ENCODE measurements at places on chromosomes 1 and 21. TPM values are rescaled to one million over a fixed set of nuclear protein-coding genes. Genes with fewer than 3 reads are reported as not detected.

GRCh38 chr1:42739753-42740700 is at the start of gene CLDN19:
TSS of gene CLDN19 (minus strand) at chr1:42740236. CDS start at chr1:42740063, 173 bp downstream.
- DNase-seq: no peak

GRCh38 chr1:41640756-41641474 is 156.4 kb upstream of the EDN2 start:
- DNase-seq: no peak

DNA sequence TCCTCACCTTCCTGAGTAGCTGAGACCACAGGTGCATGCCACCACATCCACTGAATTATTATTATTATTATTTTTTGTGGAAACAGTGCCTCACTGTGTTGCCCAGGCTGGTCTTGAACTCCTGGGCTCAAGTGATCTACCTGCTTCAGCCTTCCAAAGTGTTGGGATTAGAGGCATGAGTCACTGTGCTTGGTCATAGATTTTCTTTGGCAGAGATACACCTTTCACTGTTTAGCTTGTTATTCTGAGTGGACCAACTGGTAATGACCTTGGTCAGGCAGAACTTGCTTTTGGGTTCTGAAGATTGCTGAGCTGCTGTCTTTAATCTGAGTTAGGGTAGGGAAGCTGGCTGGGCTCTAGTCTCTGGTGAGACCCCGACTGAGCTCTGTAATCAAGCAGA is 66.8 kb downstream of the DNAH14 start:
- DNase-seq: no peak

DNA sequence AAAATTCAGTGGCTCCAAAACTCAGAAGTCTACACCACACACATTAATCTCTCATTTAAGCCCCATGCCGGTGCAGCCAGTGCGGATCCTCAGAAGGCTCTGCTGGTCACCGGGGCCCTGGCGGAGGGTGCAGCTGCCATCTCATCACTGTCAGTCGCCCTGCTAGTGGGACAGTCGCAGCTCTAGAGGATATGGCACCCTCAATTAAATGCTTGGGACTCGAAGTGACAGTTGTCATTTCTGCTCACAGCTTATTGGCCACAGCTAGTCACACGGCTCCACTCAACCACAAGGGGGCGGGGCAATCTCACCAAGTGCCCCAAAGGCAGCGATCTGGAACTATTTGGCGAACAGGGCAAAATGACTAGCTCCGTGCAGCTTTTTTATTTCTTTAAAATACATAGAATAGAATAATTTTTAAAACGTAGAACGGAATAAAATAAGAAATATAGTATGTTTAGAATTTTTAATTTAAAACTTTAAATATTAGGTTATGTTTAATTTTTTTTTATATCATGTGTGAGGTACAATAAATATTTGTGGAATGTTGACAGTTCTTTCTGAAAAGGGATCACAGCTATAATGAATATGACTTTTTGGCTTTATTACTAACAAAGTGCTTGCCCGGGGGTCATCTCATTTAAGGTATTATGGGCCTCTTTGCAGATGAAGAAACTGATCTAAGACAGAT is 8.0 kb upstream of the MAN1C1 start:
- peak; percentile 74 for DNase-seq

- no peak for DNase-seq
Measured at GRCh38 chr1:185039726-185040407, 5.5 kb upstream of the RNF2 start.

DNA sequence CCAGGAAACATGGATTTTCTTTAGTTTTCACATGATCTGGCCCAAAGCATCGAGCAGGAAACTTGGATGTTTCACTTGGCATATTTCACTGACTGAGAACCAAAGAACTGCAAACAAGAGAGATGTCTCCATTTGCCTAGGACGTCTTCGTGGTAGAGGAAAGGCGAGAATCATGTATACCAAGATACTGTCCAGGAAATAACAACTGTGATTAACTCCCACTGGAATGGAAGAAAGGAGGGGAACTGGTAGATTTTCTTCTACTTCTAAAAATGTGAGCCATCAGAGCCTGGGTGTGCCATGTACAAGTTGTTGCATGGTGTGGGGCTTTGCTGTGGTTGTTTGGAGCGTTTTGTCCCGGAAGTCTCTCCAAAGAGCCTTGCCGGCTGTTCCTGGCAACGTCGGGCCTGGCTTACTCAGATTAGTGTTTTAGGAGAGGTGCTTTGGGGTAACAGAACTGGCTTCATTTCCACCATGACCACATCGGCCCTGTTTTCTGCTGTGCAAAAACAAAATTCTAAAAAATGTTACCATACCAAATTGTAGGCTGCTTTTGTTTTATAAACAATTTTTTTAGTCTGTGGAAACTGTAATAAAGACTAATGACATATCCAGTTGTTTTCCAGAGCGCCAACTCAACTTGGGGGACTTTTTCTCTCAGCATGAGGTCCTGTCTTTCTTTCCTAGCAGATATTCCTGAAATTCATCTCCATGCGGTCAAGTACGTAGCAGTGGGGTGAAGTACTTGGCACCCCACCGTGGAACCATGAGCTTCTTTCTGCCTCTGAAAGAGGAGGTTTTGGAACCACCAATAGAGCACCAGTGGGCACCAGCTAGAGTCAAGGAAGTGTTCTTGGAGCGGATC is 118.3 kb downstream of the TM2D1 start:
- peak; percentile 6 for DNase-seq

DNA sequence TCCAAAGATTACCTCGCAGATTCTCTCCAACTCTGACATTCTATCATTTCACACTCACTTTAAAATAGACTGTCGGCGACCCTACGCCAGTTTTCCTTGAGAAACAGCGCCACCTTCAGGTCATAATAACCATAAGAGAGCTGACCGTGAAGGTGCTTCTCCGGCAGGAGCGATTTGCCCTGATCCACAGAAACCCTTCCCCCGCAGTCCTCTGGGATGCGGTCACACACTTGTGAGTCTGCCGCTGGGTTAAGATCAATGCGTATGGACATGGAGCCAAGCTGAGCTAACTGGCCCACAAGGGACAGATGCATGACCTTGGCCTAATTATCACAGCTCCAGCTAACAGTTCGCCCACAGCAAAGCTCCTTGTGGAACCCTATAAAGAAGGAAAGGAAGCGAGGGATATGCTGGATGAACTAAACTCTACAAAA is 32.8 kb upstream of the IFNAR2 start:
- peak; percentile 49 for DNase-seq

- no peak for DNase-seq
Measured at GRCh38 chr1:163063143-163063542, 6.0 kb upstream of the RGS4 start.

GRCh38 chr1:204831186-204831585 is 39.5 kb upstream of the NFASC start:
- no peak for DNase-seq

DNA sequence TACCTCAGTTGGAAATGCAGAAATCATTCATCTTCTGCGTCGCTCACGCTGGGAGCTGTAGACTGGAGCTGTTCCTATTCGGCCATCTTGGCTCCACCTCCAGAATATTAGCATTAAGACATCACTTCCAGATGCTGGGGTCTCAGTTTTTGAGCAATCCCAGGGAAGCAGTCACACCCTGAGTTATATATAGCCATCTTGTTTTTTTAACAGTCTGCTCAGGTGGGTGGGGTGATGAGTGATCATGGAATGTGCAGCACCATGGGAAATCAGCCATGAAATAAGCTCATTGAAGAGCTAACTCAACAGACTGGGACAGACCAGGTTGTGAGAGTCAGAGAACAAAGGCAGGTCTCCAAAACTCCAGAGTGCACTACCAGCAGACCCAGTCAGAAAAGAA is 27.0 kb upstream of the HMGB4 start:
- peak; percentile 13 for DNase-seq

- no peak for DNase-seq
Measured at GRCh38 chr1:14267991-14268390, 330.5 kb upstream of the KAZN start.

The LRRC71 gene
- total RNA-seq: not detected

- DNase-seq: peak; percentile 26
Measured at GRCh38 chr1:6392809-6393399, 663 bp downstream of the ACOT7 start.

GRCh38 chr1:31679091-31679490 is 24.7 kb downstream of the COL16A1 start:
- DNase-seq: no peak

- no peak for DNase-seq
Measured at GRCh38 chr21:45739218-45740087, 95.9 kb downstream of the PCBP3 start.
